Activated T-cell treated with anti-CD3 and anti-CD28 coated beads, Interleukin-2, amount 50 U/mL, for 1 hour (primary cell): ENCODE measurements at places on chromosomes 3 and 15.

DNA sequence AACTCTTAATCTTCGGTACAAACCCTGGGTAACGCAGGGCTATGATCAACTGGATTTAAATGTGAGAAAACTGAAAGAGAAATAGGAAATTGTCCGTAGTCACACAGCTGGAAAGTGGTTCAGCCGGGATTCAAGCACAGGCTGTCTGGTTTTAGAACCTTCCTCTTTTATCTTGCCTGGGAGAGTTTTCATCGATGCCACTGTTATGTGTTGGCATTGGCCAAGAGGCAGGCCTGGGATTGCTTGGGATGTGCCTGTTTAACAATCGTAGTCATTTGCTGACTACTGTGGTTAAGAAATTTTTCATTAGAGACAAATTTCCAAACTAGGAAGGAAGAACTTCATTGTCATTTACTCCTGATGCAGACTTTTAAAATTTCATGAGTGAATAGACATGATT, 4.3 kb downstream of the MCTP2 start:
- no peak for DNase-seq

DNA sequence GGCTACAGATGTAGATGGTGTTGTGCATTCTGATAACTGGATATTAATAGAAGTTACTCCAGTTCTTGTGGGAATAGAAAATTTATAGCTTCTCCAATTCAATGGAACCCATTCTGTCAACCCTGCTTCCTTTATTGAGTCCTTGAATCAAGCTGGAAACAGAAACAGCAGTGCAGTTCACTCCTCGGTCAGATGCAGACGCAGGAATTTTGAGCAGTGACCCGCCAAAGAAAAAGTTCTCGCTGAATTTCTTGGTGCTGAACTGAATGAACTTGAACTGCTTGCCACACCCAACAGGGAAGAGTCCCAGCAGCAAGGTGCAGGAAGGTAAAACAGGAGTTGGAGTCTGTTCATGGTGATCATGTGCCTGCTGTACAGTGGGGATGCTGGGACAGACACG, 10.3 kb downstream of the HRH1 start:
- no peak for DNase-seq

- DNase-seq = no peak
Measured at GRCh38 chr15:91444656-91445055, 344.6 kb downstream of the SV2B start.

- DNase-seq = no peak
Measured at GRCh38 chr3:88616413-88616812, 466.7 kb downstream of the C3orf38 start.

DNA sequence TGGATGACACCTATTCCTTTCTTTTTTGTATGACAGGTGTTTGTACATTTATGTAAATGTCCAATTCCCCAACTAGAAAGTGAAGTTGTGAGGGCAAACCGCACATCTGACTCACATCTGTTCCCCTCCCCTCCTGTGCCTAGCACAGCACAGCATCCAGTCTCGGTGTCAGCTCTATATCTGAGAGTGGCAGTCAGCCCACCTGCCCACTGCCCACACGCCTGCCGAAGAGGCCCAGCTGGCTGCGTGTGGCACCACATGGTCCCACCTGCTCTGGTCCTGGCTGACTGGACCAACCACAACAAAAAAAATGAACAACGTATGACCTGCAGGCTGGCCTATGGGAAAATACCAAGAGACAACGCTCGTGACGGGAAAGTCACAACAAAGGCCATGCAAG, 62.8 kb downstream of the XXYLT1 start:
- DNase-seq = no peak

- DNase-seq = no peak
Measured at GRCh38 chr3:66706890-66707289, 206.1 kb upstream of the LRIG1 start.

- peak; percentile 20 for DNase-seq
Measured at GRCh38 chr3:42014921-42015533, 53.1 kb upstream of the ULK4 start.

DNA sequence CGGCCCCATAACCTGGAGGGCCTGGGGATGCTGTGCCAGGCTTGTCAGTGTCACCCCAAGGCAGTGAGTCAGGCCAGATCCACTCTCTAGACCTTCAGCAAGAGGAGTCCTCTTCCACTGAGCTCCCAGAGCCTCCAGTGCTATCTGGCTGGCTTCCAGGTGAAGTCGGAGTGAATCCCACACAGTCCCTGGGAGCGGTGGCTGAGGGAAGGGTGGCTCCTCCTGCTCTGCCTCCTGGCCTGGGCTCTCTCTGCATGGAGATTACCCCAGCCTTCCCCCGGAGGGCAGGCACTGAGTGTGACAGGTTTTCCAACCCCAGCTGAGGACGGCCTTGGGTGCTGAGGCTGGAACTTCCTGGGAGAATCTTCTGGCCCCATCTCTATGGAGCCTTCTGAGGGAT, 82.7 kb downstream of the EPHB1 start:
- DNase-seq = no peak

- DNase-seq = no peak
Measured at GRCh38 chr15:101361418-101361817, 66.4 kb upstream of the SNRPA1 start.
